ENCODE measurements at places on chromosomes 11 and 22.

DNA sequence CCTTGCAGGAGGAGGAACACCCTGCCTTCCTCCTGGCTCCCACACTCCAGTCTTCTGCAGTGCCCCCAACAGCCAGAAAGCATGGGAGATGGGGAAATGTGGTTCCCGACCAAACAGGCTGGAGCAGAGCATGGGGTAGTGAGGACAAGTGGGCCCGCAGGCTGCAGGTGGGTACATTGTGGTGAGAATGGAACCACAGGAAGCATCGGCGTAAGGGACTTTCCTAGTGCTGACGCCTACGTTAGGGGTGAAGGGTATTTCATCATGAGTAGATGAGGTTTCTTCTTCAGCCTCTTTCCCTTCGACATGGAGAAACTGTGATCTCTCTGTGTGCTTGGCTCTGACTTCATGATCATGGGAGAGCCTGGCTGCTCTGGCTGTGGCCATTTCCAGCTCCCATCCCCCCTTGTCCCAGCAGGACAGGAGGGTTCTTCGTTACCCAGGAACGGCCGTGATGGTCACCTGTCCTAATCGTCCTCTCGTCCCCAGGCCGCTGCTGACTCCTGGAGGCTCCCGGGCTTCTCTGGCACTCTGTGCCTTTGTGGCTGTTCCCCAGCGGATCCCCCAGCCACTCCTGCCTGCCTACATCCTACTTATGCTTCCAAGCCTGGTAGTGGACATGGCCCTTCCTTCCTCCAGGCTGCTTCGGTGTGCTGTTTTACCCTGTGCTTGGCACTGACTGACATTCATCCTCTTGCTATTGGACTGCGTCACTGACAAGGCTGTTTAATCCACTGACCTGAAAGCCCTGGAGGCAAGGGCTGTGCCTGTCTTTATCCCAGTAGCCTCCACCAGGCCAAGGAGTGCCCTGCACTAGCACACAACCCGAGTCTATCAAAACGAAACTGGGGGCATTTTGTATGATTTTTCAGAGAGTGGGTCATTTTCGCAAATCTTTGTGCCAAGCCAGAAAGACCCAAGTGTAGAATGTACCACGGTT lies 65.2 kb upstream of the CECR2 start:
- no peak for ATAC-seq

GRCh38 chr22:43345761-43346301 lies 2.7 kb upstream of the SCUBE1 start:
- ATAC-seq = peak; percentile 20

DNA sequence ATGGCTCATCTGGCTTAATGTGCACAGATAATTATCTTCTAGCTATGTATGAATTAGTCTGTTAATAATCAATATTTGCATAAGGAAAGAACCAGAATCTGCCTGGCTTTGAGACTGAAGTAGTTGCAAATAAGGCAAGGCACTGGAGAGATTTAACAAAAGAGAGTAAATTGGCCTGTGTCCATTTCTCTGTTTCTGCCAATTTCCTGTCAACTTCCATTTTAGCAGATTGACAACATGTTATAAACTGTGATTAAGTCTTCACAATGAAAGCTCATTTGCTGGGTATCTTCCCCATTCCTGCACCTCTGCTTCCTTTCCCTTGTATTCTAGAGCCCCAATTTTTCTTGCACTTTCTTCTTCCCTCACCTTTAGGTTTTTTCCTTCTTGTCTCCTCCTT lies 5.3 kb upstream of the TMEM123 start:
- no peak for ATAC-seq

DNA sequence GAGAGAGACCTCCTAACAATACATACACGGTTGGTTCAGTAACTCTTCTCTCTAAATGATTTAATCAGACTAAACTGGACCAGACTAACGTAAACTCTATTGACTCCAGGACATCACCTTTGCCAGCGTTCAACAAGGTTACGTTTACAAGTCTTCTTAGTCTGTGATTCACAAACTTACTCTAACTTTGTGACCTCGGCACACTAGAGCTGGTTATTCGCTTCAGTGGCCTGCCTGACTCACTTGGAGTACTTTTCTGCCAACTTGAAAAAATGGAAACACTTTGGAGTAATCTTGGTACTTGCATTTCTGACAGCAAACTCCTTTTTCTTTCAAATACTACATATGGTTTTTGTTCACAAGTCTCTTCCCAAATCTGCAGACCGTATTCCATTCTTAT lies 26.2 kb downstream of the MTMR2 start:
- no peak for ATAC-seq

DNA sequence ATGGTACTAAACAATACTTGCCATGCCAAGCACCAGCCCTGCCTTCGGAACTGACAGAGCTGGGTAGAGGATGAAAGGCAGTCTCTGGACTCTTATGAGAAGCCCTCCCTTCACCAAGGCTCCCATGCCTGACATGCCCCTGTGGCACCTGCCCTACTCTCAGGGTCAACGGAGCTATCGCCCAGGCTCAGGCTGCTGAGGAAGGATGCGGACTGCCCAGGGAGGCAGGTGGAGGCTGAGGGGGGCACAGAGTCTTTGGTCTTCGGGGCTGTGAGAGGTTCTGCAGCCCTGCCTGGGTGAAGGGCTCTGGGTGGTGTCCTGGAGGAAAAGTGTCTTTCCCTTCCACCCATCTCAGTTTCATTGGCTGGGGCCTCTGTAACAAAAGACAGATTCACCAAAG lies 290.8 kb upstream of the B3GAT1 start:
- no peak for ATAC-seq
